ENCODE measurements at places on chromosomes 1 and 21. TPM values are rescaled to one million over a fixed set of nuclear protein-coding genes. Genes with fewer than 3 reads are reported as not detected.

Gene SEMA4A
- 0.37 TPM for total RNA-seq

Gene RXRG
- not detected for total RNA-seq

Gene PIGP
- 3.5 TPM for total RNA-seq

Gene OR2W3
- total RNA-seq = 3.7 TPM

Gene ITGB2
- not detected for total RNA-seq

Gene ECM1
- 26.8 TPM for total RNA-seq

Gene IL20
- total RNA-seq = not detected

Gene BMP8A
- total RNA-seq = not detected

Gene PYHIN1
- 0.20 TPM for total RNA-seq

Gene FCAMR
- not detected for total RNA-seq

Gene CD101
- total RNA-seq = 0.20 TPM

Gene HSPA6
- total RNA-seq = under 0.01 TPM

Gene CFAP74
- not detected for total RNA-seq

Gene CSMD2
- 0.37 TPM for total RNA-seq

Gene ZSWIM5
- 0.20 TPM for total RNA-seq

Gene ANGPTL3
- under 0.01 TPM for total RNA-seq

Gene TXLNA
- total RNA-seq = 82.9 TPM

Gene CSDE1
- 375 TPM for total RNA-seq

Gene AVPR1B
- total RNA-seq = not detected

Gene BEST4
- total RNA-seq = not detected

Gene SYNC
- total RNA-seq = 23.9 TPM

Gene RGS7
- total RNA-seq = 2.0 TPM

Gene EPS8L3
- total RNA-seq = not detected

Gene KCNK2
- 8.6 TPM for total RNA-seq

Gene SEMA6C
- 0.98 TPM for total RNA-seq

Gene OR2T33
- not detected for total RNA-seq

Gene OR2T35
- not detected for total RNA-seq

Gene SLC50A1
- 30.1 TPM for total RNA-seq

Gene ITPKB
- total RNA-seq = 7.7 TPM

Gene APCS
- total RNA-seq = not detected

Gene ROR1
- 41.2 TPM for total RNA-seq

Gene GSTM2
- 18.0 TPM for total RNA-seq

Gene S100A2
- 1.5 TPM for total RNA-seq

Gene IGFN1
- not detected for total RNA-seq

Gene CLCA1
- not detected for total RNA-seq

Gene CCDC185
- not detected for total RNA-seq

Gene RAB42
- total RNA-seq = 8.5 TPM

Gene ELAPOR1
- total RNA-seq = under 0.01 TPM

Gene SPRR5
- total RNA-seq = not detected

Gene CLCA2
- total RNA-seq = 1.8 TPM

Gene KMO
- total RNA-seq = under 0.01 TPM

Gene AUNIP
- total RNA-seq = 2.6 TPM

Gene KIRREL1
- 107 TPM for total RNA-seq

Gene CELA2A
- not detected for total RNA-seq

Gene NUF2
- 11.4 TPM for total RNA-seq

Gene APP
- 315 TPM for total RNA-seq

Gene FAM78B
- 0.98 TPM for total RNA-seq

Gene KLF17
- total RNA-seq = 0.37 TPM

Gene TRIM17
- not detected for total RNA-seq

Measured in subcutaneous preadipocyte (primary cell).